ENCODE measurements at places on chromosomes 12 and 14.

DNA sequence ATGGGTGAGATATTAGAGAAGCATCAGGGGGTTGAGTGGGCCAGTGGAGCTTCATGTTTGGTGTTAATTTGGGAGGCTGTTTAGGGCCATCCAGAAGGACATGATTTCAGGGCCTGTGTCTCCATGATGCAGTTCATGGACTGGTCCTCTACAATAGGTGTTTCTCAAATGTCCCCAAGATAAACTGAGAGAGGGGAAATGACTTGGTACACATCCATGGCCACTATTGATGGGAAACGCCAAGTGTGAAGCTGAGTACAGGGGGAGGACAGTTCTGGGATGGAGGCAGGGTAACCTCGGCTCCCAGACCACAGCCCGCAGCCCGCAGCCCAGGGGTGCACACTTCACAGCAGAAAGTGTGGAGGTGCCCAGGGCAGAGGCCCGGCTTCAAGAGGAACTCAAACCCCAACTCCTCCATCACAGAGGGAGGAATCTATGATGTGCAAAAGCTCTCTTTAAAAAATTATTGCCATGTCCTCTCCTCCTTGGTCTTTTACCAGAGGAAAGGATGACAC, 33.3 kb downstream of the CACNA2D4 start:
- DNase-seq, result no peak

DNA sequence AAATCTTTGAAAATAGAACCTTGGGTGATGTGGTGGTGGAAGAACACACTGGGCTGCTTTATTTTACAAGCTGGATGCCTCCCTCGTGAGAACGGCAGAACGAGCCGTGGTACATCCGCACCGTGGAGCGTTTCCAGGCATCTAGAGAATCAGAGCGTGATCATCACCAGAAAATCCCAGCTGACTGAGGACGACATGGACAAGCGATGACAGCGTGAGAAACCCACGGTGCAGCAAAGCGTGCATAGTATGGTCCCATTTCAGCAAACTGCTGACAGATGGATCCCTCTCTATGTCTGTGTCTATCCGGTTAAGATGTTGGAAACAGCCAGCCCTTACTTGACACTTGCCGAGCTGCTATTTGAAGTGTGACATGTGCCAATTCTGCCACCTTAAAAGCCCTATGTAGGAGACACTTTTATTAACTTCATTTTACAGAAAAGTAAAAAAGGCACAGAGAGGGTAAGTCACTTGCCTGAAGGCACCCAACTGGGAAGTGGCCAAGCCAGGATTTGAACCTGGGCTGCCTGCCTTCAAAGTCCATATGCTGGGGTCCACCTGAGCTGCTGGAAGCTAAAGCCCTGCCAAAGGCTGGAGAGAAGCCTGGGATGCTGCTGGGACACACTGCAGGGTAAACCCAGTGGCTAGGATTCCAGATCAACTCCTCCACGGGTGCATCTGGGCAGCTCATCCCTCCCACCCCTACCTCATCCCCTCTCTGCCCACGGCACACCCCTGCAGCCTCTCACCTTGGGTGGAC, 14.9 kb downstream of the SCARB1 start:
- DNase-seq, result no peak

- no peak for DNase-seq
Observed at GRCh38 chr12:53219292-53219955, 12.4 kb upstream of the ITGB7 start.

DNA sequence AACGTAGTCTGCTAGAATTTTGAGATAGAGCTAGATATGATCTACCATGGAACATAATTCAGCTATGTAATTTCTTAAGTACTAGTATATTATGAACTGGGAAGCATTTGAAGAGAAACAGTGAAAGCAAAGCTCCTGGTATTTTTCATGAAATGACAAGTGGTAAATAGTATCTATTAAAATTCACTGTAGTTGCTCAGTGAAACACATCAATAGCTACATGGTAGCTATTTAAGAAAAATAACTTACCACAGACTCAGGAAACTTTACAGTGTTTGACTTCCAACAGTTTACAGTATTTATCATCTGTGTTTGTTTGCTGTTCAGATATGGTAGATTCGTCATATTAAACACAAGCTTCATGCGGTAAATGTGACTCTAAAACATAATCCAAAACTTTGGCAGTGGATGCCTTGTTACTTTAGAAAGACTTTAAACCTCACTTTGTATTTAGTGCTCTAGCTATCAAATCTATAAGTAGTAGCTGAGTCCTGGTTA, 25.2 kb downstream of the WNK1 start:
- no peak for DNase-seq
